ENCODE measurements at places on chromosomes 4 and X. TPM values are rescaled to one million over a fixed set of nuclear protein-coding genes. Genes with fewer than 3 reads are reported as not detected.

The VCX gene
- not detected for total RNA-seq

The PLXNB3 gene
- total RNA-seq: 0.81 TPM

DNA sequence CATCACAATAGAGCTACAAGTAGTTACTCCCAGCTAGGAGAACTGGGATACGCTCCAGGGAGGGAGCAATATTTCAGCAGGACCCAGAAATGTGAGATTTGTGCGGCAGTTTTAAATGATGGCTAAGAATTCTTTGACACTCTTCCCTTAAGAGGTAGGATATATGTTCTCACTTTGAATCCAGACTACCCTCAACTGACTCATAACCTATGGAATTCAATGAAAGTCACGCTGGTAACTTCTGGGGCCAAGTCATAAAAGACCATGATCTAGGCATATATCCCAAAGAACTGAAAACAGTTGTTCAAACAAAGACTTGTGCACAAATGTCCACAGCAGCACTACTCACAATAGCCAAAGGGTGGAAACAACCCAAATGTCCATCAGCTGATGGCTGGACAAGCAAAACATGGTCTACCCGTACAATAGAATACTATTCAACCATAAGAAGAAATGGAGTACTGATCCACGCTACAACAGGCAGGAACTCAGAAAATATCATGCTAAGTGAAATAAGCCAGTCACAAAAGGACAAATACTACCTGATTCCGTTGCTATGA lies 10.5 kb downstream of the CD99L2 start:
- H3K27me3 ChIP-seq: no peaks in the 10 kb centered on the region
- H3K4me3 ChIP-seq: no peak overlapping the region
- no peaks in the 10 kb centered on the region for H3K36me3 ChIP-seq
- no peaks in the 10 kb centered on the region for H3K4me1 ChIP-seq

GRCh38 chr4:146916479-146917076 lies 29.1 kb downstream of the TTC29 start:
- H3K27ac ChIP-seq: no peak overlapping the region
- H3K36me3 ChIP-seq: no peaks in the 10 kb centered on the region
- no peak for DNase-seq
- H3K27me3 ChIP-seq: no peaks in the 10 kb centered on the region

- H3K27me3 ChIP-seq: no peaks in the 10 kb centered on the region
- no peak overlapping the region for H3K4me3 ChIP-seq
- no peak for DNase-seq
- H3K4me1 ChIP-seq: no peaks in the 10 kb centered on the region
- no peak overlapping the region for H3K27ac ChIP-seq
- no peaks in the 10 kb centered on the region for H3K36me3 ChIP-seq
Measured at GRCh38 chrX:136616987-136617685, 30.8 kb upstream of the CD40LG start.

The SERTM2 gene
- not detected for total RNA-seq

DNA sequence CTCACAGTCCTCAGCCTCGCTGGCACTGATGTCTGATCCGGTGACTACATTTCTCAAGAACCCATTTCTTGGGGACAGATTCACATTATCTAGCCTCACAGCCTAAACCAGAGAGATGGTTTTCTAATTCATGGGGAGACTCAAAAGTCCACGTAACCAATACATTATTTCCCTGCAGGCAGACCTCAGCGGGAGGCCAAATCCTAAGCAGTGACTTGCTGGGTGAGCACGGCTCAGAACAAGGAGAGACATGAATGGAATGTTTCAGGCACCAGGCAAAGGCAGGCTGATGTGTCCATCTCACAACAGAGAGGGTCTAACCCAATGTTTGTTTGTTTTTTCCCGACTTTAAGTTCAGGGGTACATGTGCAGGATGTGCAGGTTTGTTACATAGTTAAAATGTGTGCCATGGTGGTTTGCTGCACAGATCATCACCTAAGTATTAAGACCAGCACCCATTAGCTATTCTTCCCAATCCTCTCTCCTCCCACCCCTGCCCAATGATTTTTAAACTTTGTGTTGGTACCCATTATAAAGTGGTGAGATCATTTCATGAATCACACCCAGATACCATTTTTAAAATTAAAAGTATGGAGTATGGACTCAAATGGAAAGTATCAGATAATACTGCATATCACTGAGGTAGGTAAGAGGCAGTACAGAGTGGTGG lies 53.3 kb downstream of the SCD5 start:
- no peak for DNase-seq
- no peaks in the 10 kb centered on the region for H3K4me1 ChIP-seq
- H3K27me3 ChIP-seq: no peaks in the 10 kb centered on the region
- no peak overlapping the region for H3K4me3 ChIP-seq
- H3K36me3 ChIP-seq: no peaks in the 10 kb centered on the region

GRCh38 chr4:164935363-164935762 lies 42.1 kb downstream of the TRIM61 start:
- DNase-seq: no peak
- H3K27ac ChIP-seq: no peak overlapping the region
- no peaks in the 10 kb centered on the region for H3K4me1 ChIP-seq
- H3K27me3 ChIP-seq: no peaks in the 10 kb centered on the region

DNA sequence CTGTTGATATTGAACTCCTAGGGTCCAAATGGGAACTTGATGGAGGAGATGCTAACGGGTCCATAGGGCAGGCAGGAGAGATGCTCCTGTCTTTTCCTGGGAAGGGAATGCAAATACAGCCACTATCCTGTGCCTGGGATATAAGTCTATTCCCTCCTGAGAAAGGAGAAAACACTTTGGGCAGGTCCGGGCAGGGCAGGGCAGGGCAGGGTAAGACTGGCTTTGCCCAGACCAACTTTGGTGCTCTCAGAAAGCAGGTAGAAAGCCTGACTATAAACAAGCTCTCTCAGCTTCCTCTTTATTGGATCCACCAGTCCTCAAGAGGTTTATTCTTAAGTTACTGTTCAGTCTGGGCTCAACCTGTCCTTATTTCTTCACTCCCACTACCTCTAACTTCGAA lies 232.3 kb downstream of the PTTG2 start:
- H3K4me3 ChIP-seq: no peak overlapping the region
- H3K27ac ChIP-seq: no peak overlapping the region
- no peaks in the 10 kb centered on the region for H3K36me3 ChIP-seq
- DNase-seq: no peak
- H3K27me3 ChIP-seq: no peaks in the 10 kb centered on the region
- H3K4me1 ChIP-seq: peaks cover 16% of the 10 kb centered on the region

- no peak overlapping the region for H3K27ac ChIP-seq
- H3K36me3 ChIP-seq: no peaks in the 10 kb centered on the region
- peaks cover 9% of the 10 kb centered on the region for H3K27me3 ChIP-seq
- H3K4me3 ChIP-seq: no peak overlapping the region
Measured at GRCh38 chrX:66046612-66047235, 6.8 kb upstream of the VSIG4 start.

DNA sequence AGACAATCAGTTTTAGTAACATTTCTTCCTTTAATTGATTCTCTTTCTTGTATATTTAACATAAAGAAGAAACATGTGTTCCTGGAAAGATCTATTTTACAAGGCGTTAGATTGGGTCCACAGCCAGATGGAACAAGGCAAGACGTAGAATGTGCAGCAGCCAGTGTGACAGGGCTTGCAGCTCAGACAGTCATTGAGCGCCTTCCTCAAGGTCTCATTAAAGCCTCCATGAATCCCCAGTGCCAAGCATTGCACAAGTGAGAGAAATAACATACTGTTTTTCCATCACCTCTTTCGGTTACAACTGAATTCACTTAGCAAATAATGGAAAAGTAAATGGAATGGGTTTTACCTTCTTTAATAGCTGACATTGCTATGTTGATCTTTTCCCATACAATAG lies 292.5 kb downstream of the USP46 start:
- no peak for DNase-seq
- H3K4me3 ChIP-seq: no peak overlapping the region
- no peak overlapping the region for H3K27ac ChIP-seq
- H3K4me1 ChIP-seq: no peaks in the 10 kb centered on the region
- H3K36me3 ChIP-seq: no peaks in the 10 kb centered on the region

The NUDT6 gene
- 3.7 TPM for total RNA-seq
